ENCODE measurements at places on chromosomes 3 and 15.

DNA sequence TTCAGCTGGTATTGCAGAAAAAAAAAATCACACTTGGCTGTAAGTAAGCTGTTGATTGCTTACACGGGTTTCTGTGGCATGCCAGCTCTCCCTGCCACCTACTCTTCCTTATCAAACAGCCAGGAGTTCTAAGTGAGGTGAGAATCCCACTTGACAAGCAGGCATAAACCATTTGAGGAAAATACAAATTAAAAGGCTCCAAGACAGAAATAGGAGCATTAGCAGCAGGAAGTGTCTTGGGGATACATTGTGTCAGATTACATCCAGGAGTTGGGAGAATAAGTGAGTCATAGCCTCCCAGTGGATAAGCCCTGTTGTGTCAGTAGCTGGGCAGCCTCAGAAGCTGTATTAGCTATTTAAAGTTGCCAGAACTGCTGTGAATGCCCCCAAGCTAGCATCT is 256.0 kb downstream of the CNTN4 start:
- DNase-seq, result no peak

DNA sequence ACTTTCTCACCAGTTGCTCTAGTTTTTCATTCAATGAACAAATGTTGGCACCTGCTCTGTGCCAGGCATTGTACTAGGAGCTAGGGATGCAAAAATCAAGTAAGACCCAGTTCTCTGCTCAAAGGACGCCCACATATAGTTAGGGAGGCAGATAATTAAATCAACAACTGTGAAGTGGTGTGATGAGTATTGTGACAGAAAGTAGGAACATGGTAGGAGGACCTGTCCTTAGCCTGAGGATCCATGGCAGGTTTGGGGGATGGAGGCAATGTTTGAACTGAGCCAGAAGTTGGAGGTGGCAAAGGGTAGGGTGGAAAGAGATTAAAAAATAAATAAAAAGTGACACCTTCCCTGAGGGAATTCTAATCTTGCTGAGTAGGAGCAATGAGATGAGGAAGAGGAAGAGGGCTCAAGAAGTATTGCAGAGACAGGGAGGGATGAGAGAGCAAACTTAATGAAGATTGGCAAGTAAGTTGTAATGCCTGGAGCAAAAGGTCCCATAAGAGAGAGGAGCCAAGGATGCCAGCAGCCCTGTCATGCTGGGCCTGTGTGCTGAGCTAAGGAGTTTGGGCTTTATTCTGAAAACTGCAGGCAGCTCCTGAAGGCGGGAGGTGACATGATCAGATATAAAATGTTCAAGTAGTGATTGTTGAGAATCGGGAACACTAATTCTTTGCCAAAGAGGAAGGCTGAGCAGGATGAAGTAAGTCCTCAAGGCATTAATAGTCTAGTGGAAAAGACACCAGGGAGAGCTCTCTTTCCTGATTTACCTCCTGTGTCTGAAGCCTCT is 184.3 kb upstream of the PPP2R3A start:
- no peak for DNase-seq

- no peak for DNase-seq
Observed at GRCh38 chr15:96947296-96948229, 617.1 kb downstream of the NR2F2 start.

DNA sequence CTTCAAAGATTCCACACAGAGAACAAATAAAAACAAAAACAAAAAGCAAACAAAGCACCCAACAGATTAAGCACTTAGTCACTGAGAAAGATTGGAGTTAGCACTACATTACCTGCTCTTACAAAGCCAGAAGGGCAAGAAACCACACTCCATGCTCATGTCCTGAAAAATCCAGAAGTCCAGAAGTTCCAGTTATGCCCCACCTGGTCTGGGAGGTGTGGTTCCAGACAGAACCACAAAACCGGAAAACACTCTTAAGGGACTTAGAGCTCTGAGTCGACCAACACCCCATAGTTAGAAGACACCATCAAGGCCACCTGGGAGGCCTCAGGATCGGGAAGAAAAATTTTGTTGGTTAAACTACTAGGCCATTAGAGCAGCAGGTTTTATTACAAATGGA is 88.9 kb downstream of the TNIK start:
- DNase-seq, result no peak

- no peak for DNase-seq
Observed at GRCh38 chr15:33284336-33284735, 26.4 kb upstream of the RYR3 start.

- no peak for DNase-seq
Observed at GRCh38 chr15:64247535-64247905, 84.7 kb upstream of the PPIB start.
